ENCODE measurements at places on chromosomes 7 and 10.

GRCh38 chr7:32275216-32276009, 205.2 kb upstream of the PDE1C start:
- no peak for DNase-seq

DNA sequence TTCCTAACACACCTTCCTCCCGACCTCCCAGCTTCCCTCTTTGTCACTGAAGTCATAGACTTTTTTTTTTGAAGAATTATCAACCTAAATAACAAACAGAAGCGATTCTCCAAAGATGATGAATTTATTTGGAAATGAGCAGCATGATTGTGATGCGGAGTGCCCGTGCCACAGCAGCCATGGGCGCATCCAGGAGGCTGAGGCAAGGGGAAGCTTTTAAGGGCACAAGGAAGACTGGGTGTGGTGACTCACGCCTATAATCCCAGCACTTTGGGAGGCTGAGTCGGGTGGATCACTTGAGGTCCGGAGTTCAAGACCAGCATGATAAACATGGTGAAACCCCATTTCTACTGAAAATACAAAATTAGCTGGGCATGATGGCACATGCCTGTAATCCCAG, 16.2 kb upstream of the GIMAP8 start:
- DNase-seq, result no peak

- no peak for DNase-seq
Observed at GRCh38 chr10:73117976-73118743, 7.9 kb downstream of the NUDT13 start.

DNA sequence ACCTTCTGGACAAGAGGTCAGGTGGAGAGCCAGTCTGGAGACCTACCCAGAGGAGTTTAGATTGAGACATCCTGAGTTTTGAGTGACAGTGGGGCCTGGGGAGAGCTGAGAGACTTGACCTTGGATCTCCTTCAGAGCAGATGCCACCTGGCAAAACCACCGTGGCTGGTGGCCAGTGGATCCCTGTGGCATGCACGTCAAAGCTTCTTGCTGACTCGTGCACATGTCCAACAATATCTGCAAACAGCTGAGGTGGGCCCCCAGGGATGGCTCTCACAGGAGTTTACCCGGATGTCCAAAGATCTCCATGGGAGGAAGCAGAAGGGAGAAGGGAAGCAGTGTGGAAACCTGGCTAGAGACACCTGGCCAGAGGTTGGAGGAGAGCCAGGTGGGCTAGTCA, 230.5 kb downstream of the FANK1 start:
- DNase-seq, result peak; percentile 16

- DNase-seq, result no peak
Observed at GRCh38 chr7:31052841-31053601, 913 bp downstream of the ADCYAP1R1 start.

GRCh38 chr10:79397575-79398303, 47.7 kb downstream of the ZCCHC24 start:
- peak; percentile 86 for DNase-seq

DNA sequence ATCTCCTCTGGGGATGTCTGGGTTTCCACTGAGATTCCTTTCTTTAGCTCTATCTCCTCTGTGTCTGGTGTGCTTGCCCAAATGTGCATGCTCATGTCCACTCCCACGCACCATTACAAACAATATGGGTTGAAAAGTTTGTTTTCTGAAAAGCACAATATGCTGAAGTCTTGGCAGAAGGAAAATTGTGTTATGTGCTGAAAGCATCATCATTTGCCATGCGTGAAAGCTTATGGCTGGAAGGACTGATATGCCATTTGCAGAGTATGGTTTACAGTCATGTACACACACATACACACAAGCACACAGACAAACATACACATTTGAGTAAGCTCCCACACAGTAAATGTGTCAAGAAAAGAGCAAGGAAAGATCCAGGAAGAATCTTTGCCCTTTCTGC, 231.6 kb downstream of the SORCS3 start:
- DNase-seq, result no peak

DNA sequence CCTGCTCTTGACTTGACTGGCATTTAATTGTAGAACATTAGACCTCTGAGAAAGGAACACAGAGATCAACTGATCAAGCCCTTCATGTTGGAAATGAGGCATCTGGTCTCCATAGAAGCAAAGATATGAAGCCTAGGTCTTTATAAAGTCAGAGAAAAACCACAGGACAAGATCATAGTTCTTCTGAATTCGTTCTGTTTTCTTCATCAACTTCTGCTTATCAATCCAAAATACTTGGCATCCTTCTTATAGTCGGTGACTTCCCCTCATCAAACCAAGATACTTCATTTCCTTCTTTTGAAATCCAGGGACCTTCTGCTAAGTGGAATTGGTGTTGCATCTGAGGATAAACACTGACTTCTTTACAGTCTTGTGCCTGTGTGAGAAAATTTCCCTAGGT, 77.1 kb upstream of the PRKCQ start:
- DNase-seq, result no peak

DNA sequence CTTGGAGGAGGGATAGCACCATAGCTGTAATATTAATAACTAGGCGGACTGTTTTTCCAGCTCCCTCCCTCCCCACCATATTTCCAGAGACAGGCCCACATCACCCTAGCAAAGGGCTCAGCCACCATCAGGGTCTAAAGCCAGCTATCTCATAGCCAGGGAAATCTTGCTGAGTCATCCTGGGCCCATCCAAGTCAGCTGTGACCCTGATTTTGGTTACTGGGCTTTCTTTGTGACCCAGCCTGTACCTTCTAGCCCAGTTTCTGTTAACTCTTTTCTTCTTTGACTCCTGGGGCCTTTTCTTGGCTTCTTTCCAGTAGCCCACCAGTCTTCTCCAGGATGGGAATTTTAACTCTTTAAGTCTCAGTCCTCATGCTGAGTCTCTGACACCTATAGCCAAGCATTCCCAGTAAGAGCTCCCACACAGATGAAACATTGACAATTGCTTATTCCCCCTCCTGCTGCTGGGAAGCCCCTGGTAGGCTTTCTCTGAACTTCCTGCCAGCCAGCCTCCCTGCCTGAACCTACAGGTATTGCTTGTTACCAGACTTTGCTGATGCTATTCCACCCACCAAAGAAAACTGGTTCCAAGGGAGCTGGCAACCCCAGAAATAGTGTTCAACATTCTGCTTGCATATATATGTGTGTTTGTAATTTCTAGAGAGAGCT, 34.8 kb upstream of the ADO start:
- DNase-seq, result no peak

DNA sequence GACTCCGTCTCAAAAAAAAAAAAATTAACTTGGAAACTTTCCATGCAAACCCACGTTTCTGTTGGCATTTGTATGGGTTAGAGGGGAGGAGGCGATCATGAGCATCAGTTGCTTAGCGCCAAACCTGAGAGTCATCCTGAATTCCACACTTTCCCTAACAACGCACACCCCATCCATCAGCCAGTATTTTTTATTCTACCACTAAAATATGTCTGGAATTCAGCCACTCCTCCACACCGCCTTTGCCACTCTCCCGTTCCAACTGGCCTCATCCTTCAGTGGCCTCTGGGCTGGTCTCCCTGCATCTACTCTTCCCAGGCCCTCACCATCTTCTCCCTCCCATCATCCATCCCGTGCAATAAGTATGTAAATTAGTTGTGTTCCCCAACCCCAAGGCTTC, 4.7 kb upstream of the LMBR1 start:
- DNase-seq, result no peak

DNA sequence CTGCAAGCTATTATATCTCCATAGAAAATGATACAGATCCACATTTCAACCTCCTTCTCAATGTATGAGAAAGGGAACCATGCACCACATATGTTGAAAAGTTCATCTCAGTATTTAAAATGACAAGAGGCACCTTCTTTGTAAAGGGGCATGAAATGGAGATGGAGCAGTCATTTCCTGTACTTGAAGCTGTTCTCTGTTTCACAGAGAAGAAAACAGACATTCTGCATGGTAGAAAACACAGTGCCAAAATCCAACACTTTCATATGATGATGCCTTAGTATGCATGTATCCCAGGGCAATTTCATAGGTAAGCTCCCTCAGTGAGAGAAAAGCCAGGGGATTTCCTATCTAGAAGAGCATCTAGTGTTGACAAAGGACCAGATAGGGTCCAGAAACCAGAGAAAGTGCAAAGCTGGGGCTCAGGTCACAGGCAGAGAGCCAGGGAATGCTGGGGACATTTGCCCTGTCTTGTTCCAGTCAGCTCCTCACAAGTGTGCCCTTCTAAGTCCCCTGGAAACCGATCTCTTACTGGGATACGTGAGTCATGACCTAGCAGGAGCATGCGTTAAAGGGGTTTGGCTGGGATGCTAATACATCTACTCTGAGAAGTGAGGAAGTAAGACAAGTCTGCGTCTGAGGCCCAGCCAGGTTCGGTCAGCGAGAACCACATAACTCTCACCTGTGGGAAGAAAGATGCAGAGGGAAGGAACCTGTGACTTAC, 118.7 kb downstream of the ICA1 start:
- DNase-seq, result peak; percentile 15

DNA sequence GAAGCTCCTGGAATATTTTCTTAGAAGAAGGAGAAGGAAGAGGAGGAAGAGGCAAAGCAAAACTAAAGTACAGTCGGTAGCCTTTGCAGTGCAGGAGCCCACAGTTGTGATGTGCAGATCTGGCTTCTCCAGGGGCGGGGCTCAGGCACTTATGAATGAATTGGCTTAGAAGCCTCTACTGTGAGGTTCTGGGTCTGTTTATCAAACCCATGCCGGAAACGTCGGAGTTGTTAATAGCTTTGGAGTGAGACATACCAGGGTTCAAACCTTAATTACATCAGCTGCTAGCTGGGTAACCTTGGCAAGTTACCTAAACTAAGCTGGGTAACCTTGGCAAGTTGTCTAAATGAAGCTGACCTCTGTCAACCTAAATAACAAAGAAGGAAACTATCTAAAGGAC, 89.3 kb upstream of the PITRM1 start:
- no peak for DNase-seq

DNA sequence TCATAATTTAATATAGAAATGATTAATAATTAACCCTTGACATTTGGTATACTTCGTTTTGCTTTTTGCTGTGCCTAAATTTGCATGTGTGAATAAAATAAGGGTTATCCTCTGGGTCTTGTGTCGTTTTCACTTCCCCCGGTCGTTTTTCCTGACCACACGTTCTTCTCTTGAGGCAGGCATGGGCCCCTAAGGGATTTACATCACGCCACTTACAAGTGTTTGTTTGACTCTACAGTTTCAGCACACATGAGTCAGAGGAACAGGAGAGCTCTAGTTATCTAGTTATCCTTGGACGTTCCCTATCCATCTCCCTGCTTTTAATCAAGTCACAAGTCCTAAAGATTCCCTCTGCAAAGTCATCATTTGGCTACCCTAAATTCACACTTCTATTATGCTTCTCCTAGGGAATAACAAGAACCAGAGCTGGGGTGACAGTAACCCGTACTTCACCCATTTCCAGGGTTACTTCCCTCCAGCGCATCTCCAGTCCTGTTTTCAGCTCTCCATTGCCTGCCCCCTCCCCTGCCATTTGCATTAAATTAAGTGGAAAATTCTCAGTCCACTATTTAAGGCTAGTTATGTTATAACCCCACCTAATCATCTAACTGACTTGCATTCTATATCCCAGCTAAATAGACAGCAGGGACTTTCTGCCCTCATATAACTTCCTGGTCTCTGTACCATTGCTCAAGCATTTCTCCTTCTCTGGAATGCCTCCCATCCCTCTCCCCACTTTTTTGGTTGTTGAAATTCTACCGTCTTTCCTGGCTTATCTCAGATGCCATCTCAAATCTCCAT, 206.9 kb downstream of the PTEN start:
- no peak for DNase-seq

GRCh38 chr7:95808396-95808795, 36.0 kb downstream of the DYNC1I1 start:
- DNase-seq, result peak; percentile 49

- DNase-seq, result no peak
Observed at GRCh38 chr10:116753759-116754158, 11.4 kb upstream of the HSPA12A start.

- DNase-seq, result no peak
Observed at GRCh38 chr10:112650588-112651030, 203.6 kb downstream of the VTI1A start.

- no peak for DNase-seq
Observed at GRCh38 chr10:7626283-7626682, 40.5 kb downstream of the ITIH5 start.

- no peak for DNase-seq
Observed at GRCh38 chr7:4143511-4144171, 538.5 kb upstream of the FOXK1 start.

- DNase-seq, result no peak
Observed at GRCh38 chr10:85558533-85558932, 808.1 kb downstream of the GRID1 start.

- DNase-seq, result no peak
Observed at GRCh38 chr7:157089100-157089610, 49.6 kb upstream of the UBE3C start.

GRCh38 chr7:90383422-90383821, 19.8 kb upstream of the CLDN12 start:
- DNase-seq, result no peak

DNA sequence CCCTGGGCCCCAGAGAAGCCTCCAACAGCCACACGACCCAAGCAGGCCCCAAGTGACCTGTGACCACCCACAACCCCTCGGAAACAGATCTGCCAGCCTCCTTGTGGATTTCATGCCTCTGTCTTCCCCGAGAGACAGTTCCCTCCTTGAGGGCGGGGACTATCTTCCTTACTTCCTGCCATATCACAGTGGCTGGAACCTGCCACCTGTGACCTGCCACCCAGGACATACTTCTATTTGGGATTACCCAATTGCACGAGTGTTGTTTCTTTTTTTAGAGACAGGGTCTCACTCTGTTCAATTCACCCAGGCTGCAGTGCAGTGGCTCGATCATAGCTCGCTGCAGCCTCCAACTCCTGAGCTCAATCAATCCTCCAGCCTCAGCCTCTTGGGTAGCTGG, 25.9 kb downstream of the TNRC18 start:
- DNase-seq, result no peak

GRCh38 chr10:18313140-18313530, 172.9 kb downstream of the CACNB2 start:
- DNase-seq, result no peak

DNA sequence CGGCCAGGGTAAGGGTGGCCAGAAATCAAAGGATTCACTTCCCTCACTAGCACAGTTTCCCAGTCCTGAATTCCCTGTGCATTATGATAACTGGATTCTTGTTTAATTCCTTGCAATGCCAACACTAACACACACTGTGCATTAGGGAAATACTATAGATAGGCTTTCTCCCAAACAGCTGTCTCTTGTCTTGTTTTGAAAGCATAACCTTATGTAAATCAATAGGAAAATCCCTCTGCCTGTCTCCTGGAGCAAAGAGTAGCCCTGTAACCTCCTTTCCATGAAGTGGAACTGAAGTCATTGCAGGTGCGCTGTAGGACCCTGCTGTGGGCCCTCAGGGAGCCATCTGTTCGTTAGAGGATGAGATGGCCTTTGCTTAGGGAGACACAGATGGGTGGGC, 82.8 kb upstream of the FAM171A1 start:
- DNase-seq, result no peak

- no peak for DNase-seq
Observed at GRCh38 chr7:42883950-42884349, 27.9 kb downstream of the C7orf25 start.

GRCh38 chr10:101301111-101301731, 52.7 kb upstream of the BTRC start:
- DNase-seq, result peak; percentile 84
